ENCODE measurements at places on chromosomes 12 and 14. TPM values are rescaled to one million over a fixed set of nuclear protein-coding genes. Genes with fewer than 3 reads are reported as not detected.

GRCh38 chr14:26765768-26766520 lies 168.1 kb upstream of the NOVA1 start:
- H3K36me3 ChIP-seq, result no peaks in the 10 kb centered on the region
- no peak overlapping the region for H3K4me3 ChIP-seq
- H3K4me1 ChIP-seq, result no peaks in the 10 kb centered on the region
- no peak overlapping the region for H3K27ac ChIP-seq
- no peak for DNase-seq

DNA sequence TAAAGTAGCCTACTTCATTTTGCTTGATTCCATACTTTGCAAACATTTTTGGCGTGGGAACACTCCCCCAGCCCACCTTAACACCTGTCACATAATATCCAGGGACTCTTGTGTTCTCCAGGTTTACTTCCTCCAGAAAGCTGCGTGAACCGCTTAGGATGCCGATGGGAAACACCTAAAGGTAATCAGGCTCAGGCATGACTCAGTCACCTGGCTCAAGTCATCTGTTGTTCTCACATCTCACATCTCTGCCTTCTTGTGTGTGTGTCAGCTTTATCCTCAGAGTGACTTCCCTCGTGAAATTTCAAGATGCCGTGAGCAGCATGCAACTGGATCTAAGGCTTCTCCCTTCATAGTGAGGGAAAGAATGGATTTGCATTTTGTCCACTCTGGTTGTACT lies 48.1 kb upstream of the DUSP6 start:
- H3K4me3 ChIP-seq, result no peak overlapping the region
- no peak overlapping the region for H3K27ac ChIP-seq
- H3K27me3 ChIP-seq, result no peaks in the 10 kb centered on the region
- DNase-seq, result no peak
- no peaks in the 10 kb centered on the region for H3K36me3 ChIP-seq

GRCh38 chr14:91257328-91258010 lies 13.0 kb upstream of the GPR68 start:
- no peak overlapping the region for H3K4me3 ChIP-seq
- no peaks in the 10 kb centered on the region for H3K27me3 ChIP-seq
- no peaks in the 10 kb centered on the region for H3K4me1 ChIP-seq

DNA sequence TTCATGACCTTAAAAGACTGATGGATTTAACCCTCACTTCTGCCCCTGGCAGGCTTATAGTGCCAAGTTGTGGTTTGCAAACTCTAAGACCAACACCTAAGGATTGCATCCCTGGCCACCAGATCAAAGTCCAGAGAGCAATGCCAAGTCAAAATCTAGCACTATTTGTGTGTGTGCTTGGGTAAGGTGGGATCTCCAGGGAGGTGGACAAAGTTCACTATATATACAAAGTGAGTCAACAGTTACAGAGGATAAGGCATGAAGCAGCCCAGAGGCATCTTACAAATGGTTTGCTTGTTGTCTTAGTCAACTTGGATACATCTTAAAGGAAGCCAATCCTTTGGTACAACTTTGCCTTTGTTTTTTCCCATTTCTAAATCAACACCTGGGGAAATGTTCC lies 137.3 kb downstream of the MSRB3 start:
- no peaks in the 10 kb centered on the region for H3K36me3 ChIP-seq
- no peaks in the 10 kb centered on the region for H3K4me1 ChIP-seq
- H3K27ac ChIP-seq, result no peak overlapping the region
- no peak overlapping the region for H3K4me3 ChIP-seq

- no peak overlapping the region for H3K27ac ChIP-seq
- H3K4me1 ChIP-seq, result no peaks in the 10 kb centered on the region
- peak; percentile 42 for DNase-seq
- H3K4me3 ChIP-seq, result no peak overlapping the region
- H3K27me3 ChIP-seq, result no peaks in the 10 kb centered on the region
- H3K36me3 ChIP-seq, result no peaks in the 10 kb centered on the region
Observed at GRCh38 chr14:21734457-21735074, 60.9 kb upstream of the OR4E1 start.

GRCh38 chr12:13390381-13390861 lies 193.9 kb downstream of the EMP1 start:
- H3K27ac ChIP-seq, result no peak overlapping the region
- no peaks in the 10 kb centered on the region for H3K27me3 ChIP-seq

- DNase-seq, result no peak
- no peak overlapping the region for H3K4me3 ChIP-seq
- H3K4me1 ChIP-seq, result peaks cover 2% of the 10 kb centered on the region
- no peaks in the 10 kb centered on the region for H3K27me3 ChIP-seq
- H3K27ac ChIP-seq, result peak overlapping the region; percentile 30
Observed at GRCh38 chr12:12592930-12593329, 18.7 kb upstream of the CREBL2 start.

- no peaks in the 10 kb centered on the region for H3K27me3 ChIP-seq
- no peak overlapping the region for H3K27ac ChIP-seq
- H3K4me1 ChIP-seq, result no peaks in the 10 kb centered on the region
Observed at GRCh38 chr14:73289729-73290128, 52.4 kb downstream of the PAPLN start.

DNA sequence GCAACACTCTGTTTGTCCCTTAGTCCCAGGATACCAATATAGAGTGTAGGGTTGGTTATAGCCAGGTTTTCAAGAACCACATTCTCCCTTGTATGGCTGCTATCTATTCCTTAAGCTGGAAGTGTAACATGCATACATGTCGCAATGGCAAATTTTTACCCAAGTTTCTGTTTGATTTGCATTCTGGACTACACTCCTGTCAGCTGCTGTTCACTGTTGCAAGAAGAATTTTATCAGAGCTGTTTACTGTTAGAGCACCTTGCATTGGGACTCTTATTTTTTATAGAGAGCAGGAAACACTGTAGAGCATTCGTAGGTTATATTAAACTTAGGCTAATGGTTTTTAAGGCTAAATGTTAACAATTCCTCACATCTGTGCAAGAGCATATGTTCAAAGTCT lies 376.0 kb upstream of the LRFN5 start:
- H3K4me1 ChIP-seq, result no peaks in the 10 kb centered on the region
- H3K36me3 ChIP-seq, result no peaks in the 10 kb centered on the region
- no peak for DNase-seq

- no peaks in the 10 kb centered on the region for H3K36me3 ChIP-seq
- no peaks in the 10 kb centered on the region for H3K27me3 ChIP-seq
- H3K27ac ChIP-seq, result no peak overlapping the region
- no peak for DNase-seq
- H3K4me1 ChIP-seq, result no peaks in the 10 kb centered on the region
- H3K4me3 ChIP-seq, result no peak overlapping the region
Observed at GRCh38 chr14:88599761-88600439, 37.1 kb downstream of the ZC3H14 start.

DNA sequence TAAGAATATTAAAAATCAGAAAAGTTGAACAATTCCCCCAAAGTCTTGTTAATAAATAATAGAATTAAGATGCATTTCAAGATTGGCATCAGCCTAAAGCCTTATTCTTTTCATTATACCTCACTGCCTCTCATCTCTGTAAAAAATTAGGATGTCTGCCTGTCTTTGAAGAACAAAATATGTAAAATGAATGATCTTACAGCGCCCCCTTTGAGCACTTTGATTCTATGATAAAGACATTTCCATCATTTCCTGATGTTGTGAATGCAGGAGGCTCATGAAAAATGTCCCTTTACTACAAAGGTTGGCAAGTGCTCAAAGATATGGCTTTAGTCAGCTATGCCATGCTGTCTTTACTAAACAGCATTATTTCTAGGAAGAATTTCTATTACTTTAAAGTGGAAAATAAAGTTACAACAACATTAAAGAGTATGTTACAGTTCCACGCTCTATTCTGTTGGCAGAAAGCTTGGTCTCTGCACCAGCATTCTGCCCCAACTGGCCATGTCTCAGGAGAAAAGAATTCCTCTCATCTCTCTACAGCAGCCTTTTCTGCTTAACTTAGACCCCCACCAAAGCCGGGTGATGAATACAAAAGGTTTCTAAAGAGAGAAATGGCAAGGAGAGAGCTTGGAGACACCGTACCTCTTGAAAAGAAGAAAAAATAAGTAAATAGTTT lies 95.1 kb downstream of the LLPH start:
- DNase-seq, result no peak
- no peaks in the 10 kb centered on the region for H3K27me3 ChIP-seq
- no peaks in the 10 kb centered on the region for H3K36me3 ChIP-seq
- H3K27ac ChIP-seq, result no peak overlapping the region
- no peaks in the 10 kb centered on the region for H3K4me1 ChIP-seq

DNA sequence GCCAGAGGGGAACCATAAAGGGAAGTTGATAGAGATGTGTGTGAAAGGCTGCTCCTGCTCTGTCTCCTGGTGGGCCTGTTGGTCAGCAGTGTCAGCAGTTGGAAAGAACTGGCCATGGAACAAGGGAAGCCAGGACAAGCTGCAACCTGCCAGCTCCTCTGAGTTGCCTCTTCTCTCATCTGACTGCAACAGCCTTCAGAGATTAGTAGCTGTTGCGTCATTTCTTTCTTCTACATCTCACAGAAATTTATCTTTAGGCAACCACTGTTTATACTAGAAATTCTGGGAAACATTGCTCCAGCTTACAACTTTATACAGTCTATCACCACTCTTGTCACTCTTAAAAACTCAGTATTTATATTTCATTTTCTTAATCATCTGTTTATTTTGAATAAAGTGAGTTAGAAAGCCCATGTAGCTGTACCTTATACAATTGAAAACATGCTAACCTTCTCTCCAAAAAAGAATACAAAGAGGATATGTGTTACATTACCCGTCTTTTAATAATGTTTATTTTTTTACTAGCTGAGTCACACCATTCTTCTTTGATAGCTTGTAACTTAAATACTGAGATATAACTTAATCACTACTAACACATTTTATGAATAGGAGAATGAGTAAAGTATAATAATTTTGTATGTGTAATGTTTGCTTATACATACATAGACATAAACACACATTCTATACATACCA lies 224.2 kb downstream of the LRFN5 start:
- no peak overlapping the region for H3K27ac ChIP-seq
- DNase-seq, result no peak
- H3K36me3 ChIP-seq, result no peaks in the 10 kb centered on the region
- H3K4me1 ChIP-seq, result no peaks in the 10 kb centered on the region

DNA sequence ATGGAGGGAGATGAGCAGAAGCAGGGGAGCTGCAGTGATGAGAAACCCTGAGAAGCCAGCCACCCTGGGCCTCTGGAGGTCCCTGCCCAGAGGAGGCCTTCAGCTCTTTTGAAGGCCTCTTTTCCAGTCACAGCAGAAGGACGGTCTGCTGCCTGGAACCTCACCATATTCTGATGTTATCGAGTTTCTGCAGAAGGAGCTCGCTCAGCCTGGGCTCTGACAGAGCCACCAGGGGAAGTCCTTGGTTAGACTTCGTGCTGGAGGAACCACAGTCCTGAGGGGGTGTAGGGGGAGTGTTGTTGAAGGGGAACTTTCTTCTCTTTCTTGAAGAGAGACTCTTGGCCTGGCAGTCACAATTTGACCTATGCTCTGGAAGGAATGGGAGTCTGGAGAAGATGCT lies 25.1 kb upstream of the BATF start:
- no peak overlapping the region for H3K27ac ChIP-seq
- no peaks in the 10 kb centered on the region for H3K27me3 ChIP-seq
- DNase-seq, result no peak
- no peaks in the 10 kb centered on the region for H3K4me1 ChIP-seq

DNA sequence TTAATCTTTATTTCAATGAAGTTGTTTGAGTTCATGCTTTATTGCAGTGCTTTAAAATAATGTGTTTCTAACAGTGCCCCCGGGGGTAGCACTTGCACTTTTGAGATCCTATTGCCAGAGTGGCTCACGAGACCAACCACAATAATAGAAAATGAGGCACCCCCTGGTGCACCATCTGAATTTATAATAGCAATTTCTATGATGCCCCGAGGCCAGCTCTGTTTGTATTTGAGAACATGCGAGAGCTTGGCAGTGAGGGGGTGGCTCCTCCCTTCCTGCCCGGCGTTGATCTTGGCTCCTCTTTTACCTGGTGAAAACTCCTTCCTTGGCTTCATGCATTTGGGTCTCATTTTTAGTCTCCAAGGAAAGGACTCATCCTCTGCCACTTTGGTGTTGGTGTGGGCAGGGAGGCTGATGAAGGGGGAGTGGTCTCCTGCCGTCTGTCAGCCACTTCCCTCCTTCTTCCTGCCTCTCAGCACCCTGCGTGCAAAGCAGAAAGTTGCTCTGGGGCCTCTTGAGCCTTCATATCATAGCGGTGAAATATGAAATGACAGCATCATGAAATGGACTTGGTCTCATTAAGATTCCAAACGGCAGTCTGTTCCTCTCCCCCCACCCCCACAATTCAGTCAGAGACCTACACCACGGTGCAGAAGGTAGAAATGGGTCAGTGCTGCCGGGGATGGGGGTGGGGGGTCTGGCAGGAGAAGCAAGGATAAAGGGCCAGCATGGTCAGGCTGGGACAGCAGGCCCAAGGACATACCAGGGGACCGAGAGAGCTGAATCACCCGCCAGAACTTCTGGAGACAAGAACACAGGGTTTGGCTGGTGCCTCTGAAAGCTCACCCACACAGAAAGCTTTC lies 17.7 kb upstream of the NRXN3 start:
- no peak for DNase-seq
- H3K27me3 ChIP-seq, result peaks cover 3% of the 10 kb centered on the region
- no peaks in the 10 kb centered on the region for H3K4me1 ChIP-seq
- H3K4me3 ChIP-seq, result no peak overlapping the region

DNA sequence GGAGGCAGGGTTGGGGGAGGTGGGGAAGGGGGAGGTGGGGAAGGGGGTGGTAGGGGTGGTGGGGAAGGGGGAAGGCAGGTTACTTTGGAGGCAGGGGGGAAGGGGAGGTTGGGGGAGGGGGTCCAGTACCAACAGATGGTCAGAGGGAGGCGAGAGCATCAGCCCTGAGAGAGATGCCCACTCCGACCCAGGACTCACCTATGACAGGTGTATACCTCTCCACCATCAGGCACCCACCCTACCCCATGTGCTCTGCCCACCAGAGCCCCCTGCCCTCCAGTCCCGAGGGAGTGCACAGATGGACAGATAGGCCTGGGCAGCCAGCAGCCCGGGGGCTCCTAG lies 18.6 kb downstream of the JAG2 start:
- no peaks in the 10 kb centered on the region for H3K27me3 ChIP-seq
- H3K4me1 ChIP-seq, result no peaks in the 10 kb centered on the region
- H3K4me3 ChIP-seq, result no peak overlapping the region
- no peak for DNase-seq

GRCh38 chr12:54154681-54155186 lies 34.1 kb downstream of the SMUG1 start:
- no peak overlapping the region for H3K27ac ChIP-seq
- DNase-seq, result no peak
- H3K36me3 ChIP-seq, result no peaks in the 10 kb centered on the region
- H3K27me3 ChIP-seq, result no peaks in the 10 kb centered on the region

DNA sequence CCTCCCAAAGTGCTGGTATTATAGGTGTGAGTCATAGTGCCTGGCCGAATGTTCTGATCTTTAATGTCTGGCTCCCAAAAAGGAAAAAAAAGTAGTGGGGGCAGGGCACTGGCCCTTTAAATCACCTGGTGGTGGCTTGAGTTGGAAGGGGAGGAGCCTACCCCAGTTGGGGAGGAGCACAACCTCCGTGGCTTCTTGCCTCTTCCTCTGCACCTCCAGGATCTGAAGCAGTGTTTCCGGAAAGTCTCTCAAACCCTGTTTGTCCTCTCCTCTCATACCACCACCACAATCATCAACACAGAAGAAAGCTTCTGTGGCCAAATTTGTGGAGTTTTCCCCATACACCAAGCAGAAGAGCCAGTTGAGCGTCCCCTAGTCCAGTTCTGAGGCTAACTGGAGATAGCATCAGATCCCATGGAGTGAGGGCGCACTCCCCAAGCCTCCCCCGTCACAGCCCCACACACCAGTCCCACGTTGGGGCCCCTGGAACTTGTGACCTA lies 24.3 kb upstream of the RCOR1 start:
- H3K4me3 ChIP-seq, result no peak overlapping the region
- no peaks in the 10 kb centered on the region for H3K27me3 ChIP-seq
- no peaks in the 10 kb centered on the region for H3K4me1 ChIP-seq
- no peak overlapping the region for H3K27ac ChIP-seq
- no peak for DNase-seq
- no peaks in the 10 kb centered on the region for H3K36me3 ChIP-seq

The TOMM20L gene
- total RNA-seq, result 4.0 TPM

The SMIM41 gene
- 7.5 TPM for total RNA-seq

The GNB3 gene
- 2.4 TPM for total RNA-seq
